ENCODE measurements at places on chromosomes 5 and 9. TPM values are rescaled to one million over a fixed set of nuclear protein-coding genes. Genes with fewer than 3 reads are reported as not detected.

The EDIL3 gene
- 47.0 TPM for total RNA-seq

The GMCL2 gene
- not detected for total RNA-seq

The ABLIM3 gene
- total RNA-seq, result 8.8 TPM

The TRAF2 gene
- 11.4 TPM for total RNA-seq

The PCDHGB6 gene
- total RNA-seq, result 0.97 TPM

The SPINK4 gene
- not detected for total RNA-seq

The TMEM215 gene
- not detected for total RNA-seq

The HOMER1 gene
- 7.0 TPM for total RNA-seq

The SCGB3A2 gene
- total RNA-seq, result not detected

The ZMAT2 gene
- 49.7 TPM for total RNA-seq
